ENCODE measurements at places on chromosomes 4 and X. TPM values are rescaled to one million over a fixed set of nuclear protein-coding genes. Genes with fewer than 3 reads are reported as not detected.

JCHAIN gene
- 441 TPM for polyA plus RNA-seq

GAGE12F gene
- not detected for polyA plus RNA-seq

SLC7A11 gene
- 0.13 TPM for polyA plus RNA-seq

HOPX gene
- 29.2 TPM for polyA plus RNA-seq

PABPC1L2B gene
- polyA plus RNA-seq: not detected

PAGE2 gene
- polyA plus RNA-seq: not detected

TMEM35A gene
- not detected for polyA plus RNA-seq

SEC31A gene
- polyA plus RNA-seq: 58.4 TPM

RBM46 gene
- not detected for polyA plus RNA-seq

TLR3 gene
- not detected for polyA plus RNA-seq

All from B cell (primary cell).